Stimulated activated CD4-positive, alpha-beta T cell treated with anti-CD3 and anti-CD28 coated beads, Interleukin-1b, Interleukin-23, amount 100 ng/mL, for 1 hour (primary cell): ENCODE measurements at places on chromosomes 1 and 21.

- no peak for DNase-seq
Observed at GRCh38 chr1:47519971-47520370, 82.1 kb downstream of the FOXD2 start.

- DNase-seq = peak; percentile 39
Observed at GRCh38 chr1:24964811-24965570, 34.9 kb upstream of the RUNX3 start.

GRCh38 chr1:184567637-184568036, 180.8 kb downstream of the C1orf21 start:
- DNase-seq = no peak

DNA sequence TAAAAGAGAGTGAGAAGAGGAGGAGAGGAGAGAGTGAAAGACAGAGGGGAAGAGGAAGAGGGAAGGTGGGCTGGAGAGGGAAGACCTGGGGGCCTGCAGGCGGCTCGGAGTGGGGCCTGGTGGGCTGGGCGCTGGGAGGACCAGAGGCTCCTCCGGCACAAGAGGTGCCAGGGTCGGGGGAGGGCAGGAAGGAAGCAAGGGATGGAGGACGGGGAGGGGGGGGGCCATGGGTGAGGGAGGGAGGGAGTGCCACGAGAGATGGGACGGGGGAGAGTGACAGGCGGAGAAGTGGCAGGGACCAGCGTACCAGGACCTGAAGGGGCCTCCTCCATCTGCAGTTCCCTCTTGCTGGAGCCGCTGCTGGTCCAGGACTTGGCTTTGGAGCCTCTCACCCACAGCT, 87.7 kb downstream of the CASZ1 start:
- DNase-seq = no peak

DNA sequence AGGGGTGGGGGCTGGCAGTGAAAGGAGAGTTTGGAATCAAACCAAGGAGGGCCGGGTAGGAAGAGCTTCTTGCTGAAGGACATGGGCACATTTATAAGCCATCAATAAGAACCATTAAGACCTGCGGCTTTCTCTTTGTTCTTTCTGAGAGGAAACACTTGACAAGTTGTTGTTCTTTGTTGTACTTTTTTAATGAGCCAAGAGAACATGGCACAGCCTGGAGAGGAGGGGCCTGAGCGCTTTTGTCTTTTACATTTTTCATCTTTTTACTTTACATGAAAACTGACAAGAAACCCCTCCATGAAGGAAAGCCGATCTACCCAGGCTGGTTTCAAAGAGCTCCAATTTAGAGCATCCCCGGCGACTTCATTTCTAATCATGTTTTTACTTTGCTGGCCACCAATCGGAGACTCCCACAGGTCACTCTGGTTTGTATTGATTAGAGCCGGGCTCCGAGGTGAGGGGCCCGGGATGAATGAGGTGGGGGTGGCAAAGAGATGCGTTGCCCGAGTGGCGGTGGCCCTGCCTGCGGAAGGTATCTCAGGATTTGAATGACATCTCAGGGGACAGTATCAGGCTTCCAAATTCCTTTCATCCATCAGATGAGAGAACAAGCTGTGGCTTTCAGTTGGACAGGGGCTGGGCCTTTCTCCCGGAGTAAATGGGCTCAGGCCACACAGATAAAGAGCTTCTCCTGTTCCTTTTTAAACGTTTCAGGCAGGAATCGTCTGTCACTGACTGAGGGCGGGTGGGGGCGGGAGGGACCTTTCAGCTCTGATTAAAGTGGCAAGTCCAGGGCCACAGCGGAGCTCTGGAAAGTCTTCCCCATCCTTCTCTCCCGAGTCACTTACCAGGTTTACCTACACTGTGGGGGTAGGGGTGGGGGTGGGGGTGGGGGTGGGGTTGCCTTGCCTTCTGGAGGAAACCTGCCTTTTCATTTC, 138.8 kb upstream of the ARHGEF16 start:
- DNase-seq = no peak

DNA sequence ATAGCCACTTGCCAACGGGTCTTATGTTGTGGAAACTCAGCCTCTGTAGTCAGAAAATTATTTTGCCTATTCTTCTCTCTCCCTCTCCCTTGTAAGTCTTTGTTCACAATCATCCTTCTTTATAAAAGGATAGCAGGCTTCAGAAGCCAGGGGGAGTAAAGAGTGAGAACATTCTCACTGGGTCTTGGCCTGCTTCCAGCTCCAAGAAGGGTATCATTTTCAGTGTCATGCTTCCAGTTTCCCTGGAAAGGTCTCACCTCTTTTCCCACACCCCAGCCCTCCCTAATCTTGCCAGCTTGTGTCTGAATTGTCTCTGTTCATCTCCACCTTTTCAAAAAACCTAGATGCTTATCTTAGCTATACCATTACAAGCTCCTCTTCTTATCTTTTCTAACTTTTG, 346.2 kb upstream of the LRRC7 start:
- DNase-seq = no peak

DNA sequence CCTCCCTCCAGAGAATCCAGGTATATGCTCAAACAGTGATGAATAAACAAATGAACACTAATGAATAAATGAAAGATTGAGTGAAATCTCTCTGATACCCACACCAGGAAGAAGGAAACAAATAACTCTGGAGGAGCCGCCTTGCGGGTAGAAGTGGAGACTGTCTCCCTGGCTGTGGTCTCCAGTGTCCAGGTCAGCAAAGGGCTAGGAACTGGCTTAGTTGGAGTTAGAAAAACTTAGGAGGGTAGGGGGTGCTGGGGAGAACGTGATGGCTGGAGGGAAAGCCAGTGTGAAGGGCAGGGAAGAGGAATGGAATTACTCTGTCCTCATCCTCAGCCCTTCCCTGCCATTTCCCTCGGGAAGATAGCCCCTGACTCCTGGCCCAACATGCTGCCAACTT, 537 bp downstream of the RHBDL2 start:
- DNase-seq = no peak

- DNase-seq = no peak
Observed at GRCh38 chr1:2411801-2412394, 466 bp downstream of the PEX10 start.

- DNase-seq = no peak
Observed at GRCh38 chr1:5681654-5682053, 310.6 kb downstream of the NPHP4 start.

DNA sequence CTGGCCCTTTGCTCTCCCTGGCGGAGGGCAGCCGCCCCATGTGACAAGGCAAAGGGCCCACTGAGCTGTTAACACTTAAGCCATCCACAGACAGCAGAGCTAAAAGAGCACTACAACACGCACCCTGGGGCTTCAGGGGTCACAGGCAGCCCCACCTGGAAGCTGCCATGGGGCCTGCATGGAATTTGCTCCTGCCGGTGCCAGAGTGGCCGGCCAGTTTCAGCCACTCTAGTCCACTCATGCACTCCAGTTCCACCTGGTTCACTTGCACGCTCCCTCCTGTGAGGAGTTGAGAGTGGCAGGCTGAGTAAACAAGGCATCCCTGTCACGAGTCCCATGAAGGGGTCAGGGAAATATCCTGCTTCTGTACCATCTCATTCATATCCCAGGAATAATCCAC, 55.3 kb downstream of the RIMS3 start:
- no peak for DNase-seq

- no peak for DNase-seq
Observed at GRCh38 chr1:248783367-248783766, 27.8 kb upstream of the LYPD8 start.

GRCh38 chr1:212539737-212540430, 68.7 kb upstream of the ATF3 start:
- no peak for DNase-seq

DNA sequence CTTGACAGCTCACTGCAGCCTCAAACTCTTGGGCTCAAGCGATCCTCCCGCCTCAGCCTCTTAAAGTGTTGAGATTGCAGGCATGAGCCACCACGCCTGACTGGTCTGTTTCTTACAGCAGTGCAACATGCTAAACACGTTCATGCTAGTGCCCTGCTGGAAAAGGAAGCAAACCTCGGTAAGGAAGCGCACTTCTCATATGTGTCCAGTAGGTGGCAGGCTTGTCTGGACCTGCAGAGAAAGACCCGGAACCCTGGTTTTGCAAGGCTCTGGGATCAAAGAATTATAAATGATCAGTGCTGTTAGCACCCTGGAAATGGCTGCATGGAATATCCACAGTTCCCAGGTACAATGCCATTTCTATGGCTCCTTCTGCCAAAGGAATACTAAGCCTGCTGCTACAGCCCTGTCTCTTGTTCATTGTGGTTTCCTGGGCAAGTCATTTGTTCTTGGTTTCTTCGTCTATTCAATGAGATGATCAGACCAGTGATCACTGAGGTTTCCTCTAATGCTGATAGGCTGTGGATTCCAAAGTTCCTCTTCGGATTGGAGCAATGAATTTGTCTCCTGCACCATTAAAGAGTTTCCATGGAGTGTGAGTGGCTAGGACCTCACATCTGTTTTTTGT, 15.9 kb downstream of the RNU5D-1 start:
- no peak for DNase-seq

DNA sequence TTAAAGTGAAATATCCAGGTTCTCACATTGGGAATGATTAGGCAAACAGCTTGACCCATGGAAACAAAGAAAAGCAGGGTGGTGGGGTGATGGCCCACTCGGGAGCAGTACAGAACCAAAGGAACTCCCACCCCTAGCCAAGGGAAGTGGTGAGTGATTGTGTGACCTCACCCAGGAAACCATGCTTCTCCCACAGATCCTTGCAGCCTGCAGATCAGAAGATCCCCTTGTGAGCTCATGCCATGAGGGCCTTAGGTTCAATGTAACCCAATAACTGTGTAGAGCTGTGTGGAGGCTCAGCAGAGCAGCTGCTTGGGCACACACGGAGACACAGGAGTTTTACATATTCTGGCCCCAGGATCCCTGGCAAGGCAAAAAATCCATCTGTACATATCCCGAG, 311.8 kb upstream of the DPYD start:
- DNase-seq = no peak

DNA sequence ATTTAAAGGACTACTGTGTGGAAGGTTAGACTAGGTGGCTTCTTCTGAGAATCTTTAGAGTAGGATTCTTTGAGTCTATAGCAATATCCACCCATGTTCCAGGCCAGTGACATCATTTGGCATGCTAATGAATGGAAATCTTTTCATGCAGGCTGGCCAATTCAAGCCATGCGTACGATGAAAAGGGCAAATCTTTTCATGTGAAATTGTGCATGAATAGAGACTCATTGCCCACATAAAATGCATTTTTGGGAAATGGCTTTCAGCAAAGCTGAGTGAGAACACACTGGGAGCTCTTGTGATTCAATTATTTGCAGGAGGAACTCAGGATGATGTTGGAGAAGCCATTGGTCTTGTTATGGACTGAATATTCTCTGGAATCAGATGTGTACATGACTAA, 324.9 kb upstream of the DAB1 start:
- no peak for DNase-seq

GRCh38 chr1:219573960-219574359, 38.9 kb downstream of the ZC3H11B start:
- DNase-seq = no peak

DNA sequence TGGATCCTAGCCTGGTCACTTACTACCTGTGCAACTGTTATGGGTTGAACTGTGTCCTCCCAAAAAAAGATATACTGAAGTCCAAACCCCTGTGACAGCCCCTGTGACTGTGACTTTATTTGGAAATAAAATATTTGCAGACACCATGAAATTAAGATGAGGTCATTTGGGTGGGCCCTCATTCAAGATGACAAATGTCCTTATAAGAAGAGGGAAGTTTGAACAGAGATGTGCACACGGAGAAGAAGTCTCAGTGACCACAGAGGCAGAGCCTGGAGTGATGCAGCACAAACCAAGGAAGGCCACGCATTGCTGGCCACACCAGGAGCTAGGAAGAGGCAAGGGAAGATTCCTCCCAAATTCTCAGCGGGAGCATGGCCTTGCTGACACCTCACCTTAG, 249.7 kb upstream of the RUNX1 start:
- DNase-seq = no peak

DNA sequence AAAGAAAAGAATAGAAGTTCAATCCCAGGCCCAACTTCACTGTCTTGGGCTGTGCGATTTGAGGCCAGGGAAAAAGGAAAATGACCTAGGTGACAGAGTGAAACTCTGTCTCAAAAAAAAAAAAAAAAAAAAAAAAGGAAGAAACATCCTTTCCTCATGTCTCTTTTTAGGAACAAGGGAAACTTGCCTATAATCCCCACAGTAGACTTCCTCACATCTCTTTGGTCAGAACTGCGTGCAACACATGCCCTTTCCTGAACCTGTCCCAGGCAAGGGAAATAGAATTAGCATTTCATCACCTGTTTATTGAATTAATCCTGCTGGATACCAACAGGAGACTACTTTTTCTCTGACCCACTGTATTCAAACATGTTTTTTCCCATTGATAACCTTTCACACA, 2.3 kb downstream of the DCST1 start:
- DNase-seq = no peak

DNA sequence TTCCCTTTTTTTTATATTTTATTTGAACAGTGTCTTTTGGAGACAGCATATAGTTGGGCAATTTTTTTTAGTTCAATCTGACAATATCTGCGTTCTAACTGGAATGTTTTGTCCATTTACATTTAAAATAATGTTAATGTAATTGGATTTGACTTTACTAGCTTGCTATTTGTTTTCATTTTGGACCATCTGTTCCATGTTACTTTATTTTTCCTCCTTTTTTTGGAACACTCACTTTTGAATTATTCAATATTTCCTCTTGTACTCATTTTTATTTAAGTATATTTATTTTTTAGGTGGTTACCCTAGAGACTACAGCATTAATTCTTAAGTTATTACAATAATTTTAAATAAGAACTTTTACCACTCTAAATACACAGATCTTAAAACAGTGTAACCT, 62.8 kb upstream of the C1orf87 start:
- no peak for DNase-seq

- no peak for DNase-seq
Observed at GRCh38 chr21:34031835-34032370, 41.5 kb upstream of the MRPS6 start.

- no peak for DNase-seq
Observed at GRCh38 chr1:228264090-228264829, 56.4 kb downstream of the OBSCN start.

DNA sequence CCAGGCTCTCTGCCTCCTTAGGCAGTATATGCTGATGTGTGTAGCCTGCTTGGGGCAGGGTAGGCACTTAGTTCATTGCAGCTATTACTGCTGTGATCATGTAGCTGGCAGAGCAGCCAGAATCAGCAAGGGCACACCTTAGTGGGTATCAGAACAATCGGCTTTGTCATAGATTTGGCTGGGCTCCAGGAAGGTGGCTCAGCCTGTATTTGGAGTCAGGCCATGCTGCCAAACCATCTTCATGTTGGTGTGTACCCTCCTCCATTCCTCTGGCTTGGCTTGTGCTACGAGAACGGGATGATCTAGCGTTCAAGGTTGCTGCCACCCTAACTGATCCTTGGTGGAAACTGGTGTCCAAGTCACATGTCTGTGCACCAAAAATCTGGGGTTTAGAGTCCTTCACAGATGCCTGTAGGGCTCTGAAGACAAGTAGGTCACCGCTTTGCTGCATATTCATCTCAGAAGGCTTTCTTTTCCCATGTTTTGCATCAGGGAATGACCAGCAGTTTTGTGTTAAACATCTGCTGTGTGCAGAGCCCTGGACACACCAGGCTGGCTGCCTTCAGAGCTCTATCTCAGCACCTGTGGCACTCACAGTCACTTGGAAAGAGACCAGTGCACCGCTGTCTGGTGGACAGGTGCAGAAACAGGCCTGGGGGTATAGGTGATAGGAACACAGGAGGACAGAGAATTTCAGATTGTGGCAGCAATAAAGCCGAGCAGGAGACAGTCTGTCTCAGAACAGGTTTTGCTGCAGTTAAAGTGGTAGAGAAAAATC, 23.7 kb downstream of the VANGL1 start:
- DNase-seq = no peak
